ENCODE measurements at places on chromosomes 12 and 14. TPM values are rescaled to one million over a fixed set of nuclear protein-coding genes. Genes with fewer than 3 reads are reported as not detected.
A peak's percentile ranks its signal among the peaks of the same experiment; 100 is the strongest.

DNA sequence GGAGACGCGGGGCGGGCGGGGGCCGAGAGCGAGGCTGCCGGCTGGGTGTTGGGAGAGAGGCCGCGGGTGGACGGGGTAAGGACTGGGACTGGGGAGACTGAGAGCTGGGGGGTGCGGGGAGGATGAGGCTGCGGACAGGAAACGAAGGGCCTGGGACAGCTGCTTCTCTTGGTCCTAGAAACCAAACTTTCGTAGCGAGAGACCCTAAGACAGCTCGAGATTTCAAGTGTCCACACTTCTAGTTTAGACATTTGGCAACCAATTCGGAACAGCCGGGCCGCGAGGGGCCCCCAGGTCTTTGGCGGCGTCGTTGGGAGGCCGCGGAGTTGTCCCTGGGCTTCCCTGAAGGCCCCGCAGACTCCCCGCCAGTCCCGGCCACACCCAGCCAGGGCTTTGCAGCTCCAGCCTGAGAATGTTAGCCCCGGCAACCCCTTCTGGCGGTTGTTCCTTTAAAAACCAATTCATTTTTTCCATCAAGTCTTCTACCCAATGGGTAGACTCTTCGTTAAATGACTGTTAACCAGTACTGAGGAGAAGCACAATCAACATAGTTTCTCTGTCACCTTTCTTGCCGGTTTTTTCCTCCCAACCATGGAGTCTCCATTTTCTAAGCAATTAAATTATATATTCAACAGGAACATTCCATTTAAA is 11.5 kb downstream of the NKX2-1 start:
- no peak for DNase-seq

GRCh38 chr14:46887144-46887543 is 235.6 kb upstream of the RPL10L start:
- DNase-seq: no peak

DNA sequence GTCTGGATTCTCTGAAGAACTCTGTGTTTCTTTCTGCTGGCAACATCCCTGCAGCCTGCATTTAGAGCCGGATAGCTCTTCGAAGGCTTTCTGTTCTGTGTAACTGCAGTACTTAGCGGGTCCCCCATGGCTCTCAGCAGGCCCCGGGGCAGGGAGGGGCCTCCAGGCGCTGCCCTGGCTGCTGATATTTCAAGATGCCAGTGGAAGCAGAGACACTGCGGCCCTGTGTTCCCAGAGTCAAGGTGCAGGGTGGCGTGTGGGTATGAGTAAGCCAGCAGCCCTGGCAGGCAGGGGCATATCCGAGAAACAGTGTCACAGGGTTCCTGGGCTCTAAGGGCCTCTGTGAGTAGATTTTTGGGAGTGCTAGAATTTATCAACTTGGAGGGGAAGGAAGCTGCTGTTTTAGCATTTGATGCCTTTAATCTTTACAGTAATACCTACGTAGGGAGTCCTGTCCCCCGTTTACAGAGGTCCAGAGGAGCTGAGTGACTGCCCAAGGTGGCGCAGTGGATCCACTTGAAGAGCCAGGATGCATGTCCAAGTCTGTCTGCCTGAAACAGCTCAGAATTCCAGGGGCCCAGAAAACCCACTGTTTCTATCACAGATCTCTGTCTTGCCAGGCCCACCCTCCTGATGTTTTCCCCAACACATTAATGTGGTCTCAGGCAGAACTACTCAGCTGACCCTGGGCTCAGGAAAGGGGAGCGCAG is 16.2 kb downstream of the ESRRB start:
- DNase-seq: no peak

DNA sequence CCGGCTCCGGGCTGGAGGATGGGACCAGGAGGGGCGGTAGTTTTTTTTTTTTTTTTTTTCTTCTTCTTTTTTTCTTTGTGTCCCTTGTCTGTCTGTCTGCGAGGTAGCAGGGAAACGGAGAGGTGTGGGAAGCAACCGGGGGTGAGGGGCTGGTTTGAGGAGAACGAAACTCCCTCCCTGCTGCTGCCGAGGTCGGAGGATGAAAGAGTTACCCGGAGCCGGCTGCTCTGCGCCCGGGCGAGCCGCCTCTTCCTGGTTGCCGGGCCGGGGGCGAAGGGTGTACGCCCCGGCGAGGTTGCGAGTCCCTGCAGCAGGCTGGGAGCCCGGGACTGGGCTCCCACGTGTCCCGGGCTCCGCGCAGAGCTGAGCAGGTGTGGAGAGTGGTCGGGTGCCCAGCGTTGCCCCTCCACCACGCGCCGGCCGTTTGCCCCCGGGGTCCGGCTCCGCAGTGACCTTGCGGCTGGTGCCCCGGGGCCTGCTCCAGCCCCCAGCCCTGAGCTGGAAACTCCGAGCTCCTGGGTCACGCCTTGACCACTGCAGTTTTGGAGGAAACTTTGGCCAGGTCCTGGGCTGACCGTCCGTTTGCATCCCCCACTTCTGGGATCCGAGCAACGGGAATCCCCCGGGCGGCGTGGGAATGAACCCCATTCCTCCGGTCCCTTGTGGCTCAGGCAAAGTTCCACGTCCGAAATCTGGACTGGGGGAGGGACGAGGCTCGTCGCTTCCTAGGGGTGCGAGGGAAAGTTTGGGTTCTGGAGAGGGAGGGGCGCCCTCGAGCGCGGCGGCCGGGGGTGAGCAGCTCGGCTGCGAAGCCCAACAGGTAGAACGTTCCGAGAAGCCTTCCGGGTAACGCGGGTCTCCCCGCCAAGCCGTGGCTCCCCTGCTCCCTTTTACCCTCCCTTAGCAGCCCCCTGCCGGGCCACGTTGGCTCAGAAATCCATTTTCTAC is 1.3 kb downstream of the CHST11 start:
- DNase-seq: peak; percentile 27

TTC6 gene
- polyA plus RNA-seq: 0.41 TPM
